Sciatic nerve (tissue), 2 donors: ENCODE measurements at places on chromosomes 4 and X. TPM values are rescaled to one million over a fixed set of nuclear protein-coding genes. Genes with fewer than 3 reads are reported as not detected.

The SPANXA2 gene
- total RNA-seq, result not detected

The SMIM10 gene
- total RNA-seq, result 14.2 TPM

The SLC16A2 gene
- total RNA-seq, result 18.2 TPM

The TMEM271 gene
- total RNA-seq, result not detected

The TRIM2 gene
- total RNA-seq, result 60.9 TPM

The TLR10 gene
- 1.6 TPM for total RNA-seq

The NFXL1 gene
- total RNA-seq, result 19.3 TPM

The NCAPG gene
- 0.49 TPM for total RNA-seq
